ENCODE measurements at places on chromosomes 11 and 22. TPM values are rescaled to one million over a fixed set of nuclear protein-coding genes. Genes with fewer than 3 reads are reported as not detected.

Gene NFAM1
- 0.02 TPM for total RNA-seq

Gene CBLIF
- not detected for total RNA-seq

Gene TBRG1
- 17.3 TPM for total RNA-seq

Gene PLEKHB1
- 1.4 TPM for total RNA-seq

Gene SLC22A9
- total RNA-seq = not detected

Gene BARX2
- not detected for total RNA-seq

Gene MS4A6E
- total RNA-seq = not detected

Gene MPPED2
- not detected for total RNA-seq

Gene OR5P2
- not detected for total RNA-seq

Gene DDTL
- total RNA-seq = 1.9 TPM
